CD8-positive, alpha-beta memory T cell (primary cell): ENCODE measurements at places on chromosomes 1 and 21. TPM values are rescaled to one million over a fixed set of nuclear protein-coding genes. Genes with fewer than 3 reads are reported as not detected.

CIART gene
- polyA plus RNA-seq, result 0.60 TPM

KLHDC9 gene
- polyA plus RNA-seq, result not detected

GRCh38 chr1:202129453-202130296 is 7.0 kb downstream of the GPR37L1 start:
- peaks cover 5% of the 10 kb centered on the region for H3K36me3 ChIP-seq
- no peaks in the 10 kb centered on the region for H3K27me3 ChIP-seq
- H3K4me3 ChIP-seq, result no peak overlapping the region
- DNase-seq, result no peak
- no peaks in the 10 kb centered on the region for H3K4me1 ChIP-seq

GRCh38 chr1:204429746-204430145 is 18.1 kb upstream of the PPP1R15B start:
- no peak for DNase-seq
- H3K36me3 ChIP-seq, result peaks cover 19% of the 10 kb centered on the region
- no peaks in the 10 kb centered on the region for H3K4me1 ChIP-seq
- H3K4me3 ChIP-seq, result no peak overlapping the region
- no peaks in the 10 kb centered on the region for H3K27me3 ChIP-seq

DNA sequence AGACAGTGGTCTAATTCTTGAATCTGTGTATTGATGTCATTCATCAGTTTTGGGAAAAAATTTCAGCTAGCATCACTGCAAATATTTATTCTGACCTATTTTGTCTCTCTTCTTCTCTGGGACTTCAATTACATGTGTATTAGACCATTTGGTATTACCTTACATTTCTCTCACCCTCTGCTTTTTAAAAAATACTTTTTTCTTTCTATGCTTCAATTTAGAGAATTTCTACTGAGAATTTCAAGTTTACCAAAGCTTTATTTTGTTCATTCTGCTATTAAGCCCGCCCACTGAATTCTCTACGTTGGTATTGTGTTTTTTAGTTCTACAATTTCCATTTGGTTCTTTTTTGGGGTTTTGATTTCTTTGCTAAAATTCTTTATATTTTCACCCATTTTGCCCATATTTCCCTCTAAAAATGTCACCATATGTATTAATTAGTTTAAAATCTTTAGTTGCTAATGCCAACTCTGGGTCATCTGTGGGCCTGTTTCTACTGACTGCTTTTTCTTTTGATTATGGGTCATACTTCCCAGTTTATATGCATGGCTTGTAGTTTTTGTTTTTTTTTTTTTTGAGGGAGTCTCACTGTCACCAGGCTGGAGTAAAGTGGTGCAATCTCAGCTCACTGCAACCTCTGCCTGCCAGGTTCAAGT is 212.0 kb downstream of the DYRK1A start:
- H3K36me3 ChIP-seq, result no peaks in the 10 kb centered on the region
- no peaks in the 10 kb centered on the region for H3K27me3 ChIP-seq
- H3K4me1 ChIP-seq, result no peaks in the 10 kb centered on the region
- H3K27ac ChIP-seq, result no peak overlapping the region
- DNase-seq, result no peak
- H3K4me3 ChIP-seq, result no peak overlapping the region

DNA sequence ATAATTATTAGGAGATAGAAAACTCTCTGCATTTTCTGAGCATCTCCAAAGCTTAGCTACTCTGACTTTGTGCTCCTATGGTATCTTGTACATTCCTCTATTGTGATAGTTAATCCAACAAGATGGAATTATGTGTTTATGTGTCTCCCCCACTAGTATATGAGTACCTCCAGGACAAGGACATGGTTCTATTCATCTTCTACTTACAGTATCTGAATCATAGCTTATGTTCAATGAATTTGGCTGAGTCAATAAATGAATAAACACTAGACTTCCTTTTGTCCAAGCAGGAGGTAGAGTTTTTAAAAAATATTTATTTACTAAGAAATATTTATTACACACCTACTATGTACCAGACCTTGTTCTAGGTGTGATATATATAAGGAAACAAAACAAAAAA is 18.4 kb upstream of the CTH start:
- no peak for DNase-seq
- H3K4me3 ChIP-seq, result no peak overlapping the region
- H3K27me3 ChIP-seq, result no peaks in the 10 kb centered on the region
- no peak overlapping the region for H3K27ac ChIP-seq
- H3K36me3 ChIP-seq, result no peaks in the 10 kb centered on the region
- no peaks in the 10 kb centered on the region for H3K4me1 ChIP-seq

GRCh38 chr1:16246961-16247360 is 10.0 kb upstream of the CPLANE2 start:
- DNase-seq, result no peak
- no peak overlapping the region for H3K27ac ChIP-seq
- H3K27me3 ChIP-seq, result no peaks in the 10 kb centered on the region

FMO4 gene
- 2.6 TPM for polyA plus RNA-seq

- H3K36me3 ChIP-seq, result no peaks in the 10 kb centered on the region
- no peak overlapping the region for H3K27ac ChIP-seq
- no peaks in the 10 kb centered on the region for H3K27me3 ChIP-seq
- DNase-seq, result no peak
- no peak overlapping the region for H3K4me3 ChIP-seq
Measured at GRCh38 chr1:200776949-200777348, 38.3 kb downstream of the CAMSAP2 start.

GRCh38 chr1:107748531-107748930 is 216.4 kb downstream of the VAV3 start:
- no peaks in the 10 kb centered on the region for H3K27me3 ChIP-seq
- no peak overlapping the region for H3K4me3 ChIP-seq
- no peak for DNase-seq
- H3K27ac ChIP-seq, result no peak overlapping the region
- H3K4me1 ChIP-seq, result no peaks in the 10 kb centered on the region
- H3K36me3 ChIP-seq, result no peaks in the 10 kb centered on the region

SLC30A7 gene
- 12.7 TPM for polyA plus RNA-seq

DNA sequence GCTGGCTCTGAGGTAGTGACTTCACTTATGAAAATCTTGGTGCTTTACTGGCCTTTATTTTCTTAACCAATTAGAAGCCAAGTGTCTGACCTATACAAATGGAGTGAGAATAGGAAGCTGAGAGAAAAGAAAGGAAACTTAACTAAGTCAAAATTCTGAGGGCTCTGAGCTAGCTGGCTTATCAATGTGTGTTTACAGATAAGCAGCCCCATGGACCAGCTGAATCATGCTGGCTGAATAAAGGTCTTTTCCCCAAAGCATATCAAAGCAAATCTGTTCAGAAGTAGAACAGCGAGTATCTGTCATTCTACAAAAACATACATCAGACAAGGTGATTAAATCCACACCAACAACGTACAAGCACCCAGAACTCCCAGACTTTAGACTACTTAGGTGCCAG is 117.2 kb downstream of the BRINP2 start:
- H3K4me1 ChIP-seq, result no peaks in the 10 kb centered on the region
- H3K4me3 ChIP-seq, result no peak overlapping the region
- no peak overlapping the region for H3K27ac ChIP-seq

GRCh38 chr1:192603218-192603787 is 27.7 kb downstream of the RGS1 start:
- H3K4me3 ChIP-seq, result no peak overlapping the region
- no peak for DNase-seq
- H3K27ac ChIP-seq, result no peak overlapping the region
- H3K36me3 ChIP-seq, result no peaks in the 10 kb centered on the region
- H3K27me3 ChIP-seq, result no peaks in the 10 kb centered on the region
